ENCODE measurements at places on chromosomes 12 and 14.

GRCh38 chr12:12823811-12824210, 10.7 kb downstream of the DDX47 start:
- DNase-seq: no peak

DNA sequence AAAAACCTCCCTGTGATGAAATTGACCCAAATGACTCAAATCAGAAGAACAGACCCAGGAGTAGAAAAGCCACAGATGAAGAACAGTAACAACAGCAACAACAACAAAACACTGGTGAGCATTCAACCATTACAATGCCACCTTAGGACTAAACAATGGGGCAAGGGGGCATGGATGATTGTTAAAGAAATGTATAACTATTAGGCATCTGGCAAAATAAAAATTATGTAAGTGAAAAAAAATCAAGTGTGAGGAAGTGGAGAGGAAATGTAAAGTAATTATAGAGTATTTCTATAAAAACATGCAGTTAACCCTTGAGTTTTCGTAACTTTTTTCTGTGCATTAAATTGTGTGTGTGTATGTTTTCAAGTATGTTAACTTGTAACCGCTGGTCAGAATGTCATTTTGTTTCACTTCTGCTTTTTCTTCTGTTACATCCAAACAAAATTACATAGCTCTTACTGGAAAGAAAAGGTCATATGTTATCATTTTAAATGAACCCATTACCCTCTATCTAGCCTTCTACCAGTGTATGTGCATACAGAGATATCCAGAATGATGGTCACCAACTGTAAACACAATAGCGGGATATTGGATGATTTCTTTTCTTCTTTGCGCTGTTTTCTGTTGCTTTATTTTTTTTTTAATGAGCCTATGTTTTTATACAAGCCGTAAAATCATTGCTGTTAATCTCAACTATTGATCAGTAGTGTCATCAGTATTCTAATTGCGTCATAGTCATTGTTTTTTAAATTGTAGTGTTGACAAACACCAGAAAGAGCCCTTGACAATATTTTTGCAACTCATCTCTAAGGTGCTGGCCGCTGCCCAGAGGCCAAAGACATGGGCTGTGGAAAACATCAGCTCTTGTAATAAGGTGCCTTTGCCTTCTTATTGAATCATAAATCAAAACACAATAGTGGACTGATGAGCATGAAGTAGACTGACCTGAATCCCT, 170.6 kb downstream of the CRADD start:
- no peak for DNase-seq

DNA sequence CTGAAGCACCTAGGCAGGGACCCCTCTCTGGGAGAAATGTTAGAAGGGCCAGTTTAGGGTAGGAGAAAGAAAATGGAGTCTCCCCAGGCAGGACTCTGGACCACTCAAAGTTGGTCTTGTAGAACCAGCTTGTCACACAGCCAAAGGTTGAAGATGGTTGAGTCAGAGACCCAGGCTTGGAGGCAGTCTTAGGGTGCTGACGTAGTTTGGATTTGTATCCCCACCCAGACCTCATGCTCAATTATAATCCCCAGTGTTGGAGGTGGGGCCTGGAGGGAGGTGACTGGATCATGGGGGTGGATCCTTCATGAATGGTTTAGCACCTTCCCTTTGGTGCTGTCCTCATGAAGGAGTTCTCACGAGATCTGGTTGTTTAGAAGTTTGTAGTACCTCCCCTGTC, 121.2 kb downstream of the CRACR2A start:
- DNase-seq: no peak

DNA sequence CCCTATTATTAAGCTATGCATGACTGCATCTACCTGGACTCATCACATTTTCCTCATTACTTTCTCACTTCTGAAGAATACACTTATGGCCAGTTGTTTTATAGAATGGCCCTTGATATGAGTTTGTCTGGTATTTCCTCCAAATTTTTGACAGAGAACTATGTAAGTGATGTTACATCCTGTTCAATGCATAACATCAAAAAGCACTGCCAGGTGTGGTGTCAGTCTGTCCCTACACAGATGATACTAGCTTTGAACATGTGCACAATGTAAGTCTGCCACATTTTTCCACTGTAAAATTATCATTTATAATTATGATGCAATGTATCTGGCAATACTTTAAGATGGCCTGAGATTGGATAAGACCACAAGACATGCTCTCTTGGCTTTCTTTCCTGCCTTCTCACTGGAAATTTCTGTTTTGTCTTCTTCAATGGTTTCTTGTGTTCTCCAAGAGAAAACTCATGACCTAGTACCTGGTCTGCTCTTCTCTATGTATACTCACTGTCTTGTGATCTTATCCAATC, 28.3 kb downstream of the HEATR5A start:
- no peak for DNase-seq

Data from stimulated activated CD4-positive, alpha-beta T cell treated with anti-CD3 and anti-CD28 coated beads, Interleukin-12 subunit alpha, Interleukin-12 subunit beta, amount 100 ng/mL, for 48 hours (primary cell).